Activated naive CD4-positive, alpha-beta T cell treated with Interleukin-2 at 50 U/mL for 16 hours (primary cell): ENCODE measurements at places on chromosomes 3 and 15.

GRCh38 chr15:39102431-39102830 is 478.4 kb upstream of the THBS1 start:
- no peak for DNase-seq

- no peak for DNase-seq
These were observed 3.2 kb upstream of the ANXA2 start for GRCh38 chr15:60400944-60401343.

DNA sequence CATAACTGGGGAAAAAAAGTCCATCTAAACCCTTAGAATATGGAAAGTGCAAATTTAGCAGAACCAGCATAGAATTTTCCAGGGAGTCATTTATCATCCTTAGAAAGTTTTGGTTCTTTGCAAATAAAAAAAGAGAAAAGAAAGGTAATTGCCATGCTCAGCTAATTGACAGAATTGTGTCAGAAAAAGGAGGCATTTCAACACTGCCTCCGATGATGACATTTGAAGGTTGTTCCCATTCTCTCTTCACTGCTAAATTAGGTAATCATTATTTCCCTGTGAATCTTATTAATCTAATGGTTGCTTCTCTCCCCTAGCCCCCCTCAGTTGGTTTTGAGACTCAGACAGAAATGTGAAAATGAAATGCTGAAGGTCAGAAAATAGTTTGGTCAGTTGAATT is 139.2 kb downstream of the PDCD6IP start:
- no peak for DNase-seq

- no peak for DNase-seq
These were observed 77.6 kb upstream of the SNRPN start for GRCh38 chr15:24877174-24877573.

- DNase-seq, result no peak
These were observed 39.4 kb upstream of the TBL1XR1 start for GRCh38 chr3:177236704-177237103.

DNA sequence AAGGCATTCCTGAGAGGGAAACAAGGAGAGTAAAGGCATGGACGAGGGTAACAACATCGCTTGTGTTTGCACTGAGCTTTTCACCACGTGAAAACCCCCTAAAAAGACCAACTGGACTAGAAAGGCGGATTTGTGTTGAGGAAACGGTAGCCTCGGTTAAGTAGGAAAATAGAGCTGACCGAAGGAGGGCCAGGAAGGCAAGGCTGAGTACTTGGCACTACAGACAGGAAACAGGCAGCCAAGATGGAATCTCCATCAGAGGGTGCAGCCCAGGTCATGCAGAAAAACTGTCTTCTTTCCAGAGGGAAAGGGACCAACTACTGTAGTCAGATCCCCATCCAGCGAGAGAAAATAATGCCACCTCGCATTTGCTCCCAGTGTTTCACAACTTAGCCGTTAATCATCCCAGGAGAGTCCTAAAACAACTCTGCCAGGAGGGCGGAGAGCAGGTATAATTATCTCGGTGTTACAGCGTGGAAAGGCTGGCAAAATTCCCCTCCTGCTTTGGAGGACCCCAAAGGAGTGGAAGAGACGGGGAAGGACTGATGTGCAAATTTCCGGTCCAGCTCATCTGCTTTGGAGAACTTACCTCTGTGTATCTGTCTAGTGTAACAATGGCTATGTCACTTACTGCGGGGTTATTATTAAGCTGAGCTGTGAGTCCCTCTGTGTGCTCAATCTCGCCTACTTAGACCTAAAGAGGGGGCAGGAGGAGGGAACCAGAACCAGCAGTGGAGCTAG is 77.2 kb downstream of the MYO1E start:
- no peak for DNase-seq

DNA sequence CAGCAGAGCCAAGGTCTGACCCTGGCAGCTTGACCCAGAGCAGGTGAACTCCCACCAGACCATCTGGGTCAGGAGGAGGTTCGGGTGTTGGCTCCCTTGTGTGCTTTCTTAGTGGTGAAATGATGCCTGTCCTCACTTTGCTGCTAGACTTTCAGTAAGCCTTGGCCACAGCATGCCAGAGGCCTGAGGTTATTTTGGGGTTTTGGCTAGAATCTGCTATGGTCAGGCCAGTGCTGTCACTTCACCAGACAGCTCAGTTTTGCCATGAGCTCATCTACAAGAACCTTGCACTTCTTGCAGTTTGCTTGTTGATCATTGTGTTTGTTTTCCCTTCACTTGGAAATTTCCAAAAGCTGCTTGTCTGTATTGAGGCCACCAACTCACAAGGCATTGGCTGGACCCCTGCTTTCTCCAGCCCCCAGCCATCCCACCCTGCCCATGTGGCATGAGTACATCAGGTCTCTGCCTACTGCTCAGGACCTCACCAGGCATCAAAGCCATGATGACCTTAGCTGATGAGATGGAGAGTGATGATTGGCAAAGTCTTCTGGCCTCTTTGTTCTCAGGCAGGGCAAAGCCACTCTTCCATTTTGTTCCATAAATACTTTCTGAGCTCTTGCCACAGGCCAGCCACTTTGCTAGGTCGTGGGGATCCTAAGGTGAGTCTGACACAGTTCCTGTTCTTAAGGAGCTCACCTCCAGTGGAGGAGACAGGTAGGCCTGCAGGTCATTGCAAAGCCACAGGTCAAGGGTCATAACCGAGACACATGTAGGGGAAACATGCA is 122.6 kb downstream of the ARNT2 start:
- no peak for DNase-seq

GRCh38 chr3:5650303-5650702 is 462.8 kb downstream of the EDEM1 start:
- DNase-seq, result no peak

DNA sequence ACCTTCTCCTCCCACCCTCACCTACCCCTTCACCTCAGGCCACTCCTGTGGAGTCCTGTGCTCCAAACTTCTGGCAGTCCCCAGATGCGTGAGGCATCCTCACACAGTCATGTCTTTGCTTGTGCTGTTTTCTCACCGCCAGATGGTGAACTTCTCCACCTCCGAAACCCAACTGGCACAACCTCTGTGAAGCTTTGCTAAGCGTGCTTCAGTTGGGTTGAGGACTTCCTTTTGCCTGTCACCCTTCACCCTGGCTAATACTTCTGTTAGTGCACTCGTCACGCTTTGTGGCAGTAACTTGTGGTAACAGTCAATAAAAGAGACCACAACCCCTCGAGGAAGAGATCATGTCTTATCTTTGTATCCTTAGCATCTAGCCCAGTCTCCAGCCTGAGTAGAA is 42.0 kb upstream of the SKOR1 start:
- peak; percentile 29 for DNase-seq

- no peak for DNase-seq
These were observed 13.7 kb upstream of the COL8A1 start for GRCh38 chr3:99624496-99625236.

DNA sequence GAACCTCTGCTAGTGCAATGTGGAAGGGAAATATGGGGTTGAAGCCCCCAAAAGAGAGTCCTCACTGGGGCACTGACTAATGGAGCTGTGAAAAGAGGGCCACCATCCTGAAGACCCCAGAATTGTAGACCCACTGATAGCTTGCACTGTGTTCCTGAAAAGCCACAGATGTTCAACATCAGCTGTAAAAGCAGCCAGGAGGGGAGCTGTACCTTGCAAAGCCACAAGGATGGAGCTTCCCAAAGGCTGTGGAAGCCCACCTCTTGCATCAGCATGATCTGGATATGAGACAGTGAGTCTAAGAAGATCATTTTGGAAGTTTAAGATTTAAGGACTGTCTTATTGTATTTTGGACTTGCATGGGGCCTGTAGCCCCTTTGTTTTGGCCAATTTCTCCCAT is 125.8 kb upstream of the TGFBR2 start:
- no peak for DNase-seq

DNA sequence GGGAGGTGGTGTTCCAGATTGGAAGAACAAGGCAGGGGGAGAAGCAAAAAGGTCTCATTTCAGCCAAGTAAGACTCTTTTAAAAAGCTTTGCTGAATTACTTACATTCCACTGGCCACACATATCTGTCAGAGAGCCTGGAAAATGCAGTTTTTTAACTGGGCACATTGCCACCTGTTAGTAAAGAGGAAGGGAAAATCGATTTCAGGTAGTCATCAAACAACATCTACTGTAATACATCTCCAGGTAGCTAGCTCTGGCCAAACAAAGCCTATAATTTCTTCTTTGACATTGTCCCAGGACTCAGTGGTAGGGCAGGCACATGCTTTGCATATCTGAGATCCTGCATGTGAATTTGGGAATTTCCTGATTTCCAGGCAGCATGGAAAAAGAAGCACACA is 480.7 kb upstream of the SUCLG2 start:
- no peak for DNase-seq

DNA sequence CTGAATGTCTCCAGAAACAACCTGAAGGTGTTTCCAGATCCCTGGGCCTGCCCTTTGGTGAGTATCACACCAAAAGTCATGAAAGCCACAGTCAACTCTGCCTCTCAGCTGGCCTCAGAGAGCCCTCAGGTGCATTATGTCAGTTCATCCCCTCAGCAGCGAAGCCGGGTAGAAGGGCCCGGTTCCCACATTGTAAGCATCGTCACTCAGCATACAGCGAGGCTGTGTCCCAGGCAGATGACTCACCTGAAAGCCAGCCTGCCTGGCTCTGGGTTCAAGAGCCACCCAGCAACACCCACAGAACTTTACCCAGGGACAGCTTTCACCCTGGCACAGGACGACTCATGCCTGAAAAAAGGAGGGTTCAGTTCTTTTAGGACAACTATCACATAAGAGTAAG is 91.6 kb downstream of the LRRK1 start:
- no peak for DNase-seq

DNA sequence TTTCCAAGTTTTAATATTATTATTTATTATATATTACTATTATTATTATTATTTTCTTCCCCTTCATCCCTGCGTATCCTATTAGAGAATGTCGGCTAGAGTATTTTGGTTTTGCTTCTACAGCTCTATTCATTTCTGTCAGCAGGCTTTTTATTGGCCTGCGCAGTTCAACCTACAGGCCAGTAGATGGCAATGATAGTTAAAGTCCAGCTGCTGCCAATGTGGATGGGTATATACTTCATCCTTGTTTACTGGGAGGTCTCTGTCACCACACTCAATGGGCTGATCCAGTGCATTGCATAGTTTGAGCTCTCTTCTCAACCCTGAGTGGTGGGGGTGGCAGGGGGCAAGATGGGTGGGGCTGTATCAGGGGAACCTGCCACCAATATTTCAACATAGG is 799.8 kb downstream of the NSUN3 start:
- DNase-seq, result no peak

GRCh38 chr3:129793942-129794310 is 99.6 kb downstream of the TMCC1 start:
- DNase-seq, result no peak

DNA sequence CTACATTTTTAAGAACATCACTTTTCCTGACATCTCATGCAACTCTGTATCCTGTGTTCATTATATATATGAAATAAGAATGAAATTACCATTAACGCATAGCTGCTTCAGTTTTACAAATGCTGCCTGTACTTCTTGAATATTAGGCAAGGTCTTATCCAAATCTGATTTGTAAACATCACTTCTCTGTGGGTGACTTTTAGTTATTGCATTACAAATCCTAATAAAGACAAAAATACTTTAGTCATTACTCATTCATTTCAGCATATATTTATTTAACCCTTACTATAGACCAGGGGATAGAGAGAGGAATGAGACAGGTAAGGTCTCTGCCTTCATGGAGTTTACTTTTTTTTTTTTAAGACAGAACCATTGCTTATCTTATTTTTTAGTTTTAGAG is 36.8 kb downstream of the MTMR10 start:
- DNase-seq, result no peak

DNA sequence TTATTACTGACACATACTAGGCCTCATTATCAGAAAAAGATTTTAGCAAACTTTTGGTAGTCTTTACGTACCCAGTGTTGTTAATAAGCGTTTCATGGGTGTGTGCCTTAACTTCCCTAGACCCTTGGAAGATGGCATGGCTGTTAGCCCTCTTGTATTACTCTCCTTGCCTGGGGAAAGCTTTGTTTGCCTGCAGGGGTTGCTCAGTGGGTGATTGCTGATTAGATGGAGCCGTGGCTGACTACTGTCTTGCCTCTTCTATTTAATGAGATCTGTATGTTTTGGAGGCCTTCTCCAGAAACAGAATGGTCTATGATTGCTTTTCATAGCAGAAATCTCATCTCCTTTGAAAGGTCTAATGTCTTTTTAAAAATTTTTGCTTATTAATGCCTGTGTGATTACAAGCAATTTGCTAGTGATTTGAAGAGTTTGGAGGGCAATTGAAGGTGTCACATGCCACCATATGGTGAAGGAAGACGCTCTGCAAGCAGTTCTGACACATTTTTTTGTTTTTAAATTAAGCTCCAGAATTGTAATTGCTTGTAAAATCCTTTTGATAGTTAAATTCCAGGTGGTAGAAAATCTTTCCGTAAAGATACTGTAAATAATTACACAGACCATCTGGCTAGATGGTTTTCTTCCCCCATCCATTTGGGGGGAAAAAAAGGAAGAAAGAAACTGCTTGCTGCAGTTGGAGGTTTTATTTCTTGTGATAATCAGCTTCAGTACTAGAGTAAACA is 11.4 kb upstream of the C3orf20 start:
- no peak for DNase-seq

DNA sequence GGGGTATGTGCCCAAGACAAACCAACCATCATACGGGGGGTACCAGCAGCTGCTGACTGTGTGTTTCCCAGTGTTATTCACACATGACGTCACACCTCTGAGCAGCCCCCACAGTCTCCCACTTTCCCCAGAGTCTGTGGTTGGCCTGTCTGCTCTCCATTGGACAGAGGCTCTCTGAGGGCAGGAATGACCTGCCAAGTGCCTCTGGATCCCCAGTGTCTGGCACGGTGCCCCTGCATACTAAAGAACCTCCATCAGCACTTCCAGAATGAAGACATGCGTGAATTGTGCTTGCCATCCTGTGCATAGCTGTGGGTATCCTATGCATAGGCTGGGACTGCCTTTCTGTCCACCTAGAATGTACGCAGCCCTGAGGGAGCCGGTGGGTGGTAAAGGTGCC is 3.5 kb upstream of the CCDC9B start:
- DNase-seq, result no peak

DNA sequence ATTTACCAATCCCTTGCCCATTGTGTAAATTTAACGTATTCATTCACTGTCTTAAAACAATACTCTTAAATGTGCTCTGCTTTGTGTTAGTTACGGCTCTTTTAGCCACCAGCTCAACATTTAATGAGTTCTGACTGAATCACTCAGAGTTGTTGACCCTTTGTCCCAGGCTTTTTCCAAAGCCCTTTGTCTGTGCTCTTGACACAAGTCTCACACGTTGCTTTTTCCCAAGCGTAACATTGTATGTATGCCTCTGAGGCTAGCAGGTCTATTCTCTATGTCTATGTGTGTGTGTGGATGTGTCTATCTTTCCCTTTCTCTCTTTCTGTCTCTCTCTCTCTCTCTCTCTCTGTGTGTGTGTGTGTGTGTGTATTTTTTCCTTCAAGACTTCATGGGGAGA is 435.4 kb upstream of the GOLIM4 start:
- DNase-seq, result no peak

DNA sequence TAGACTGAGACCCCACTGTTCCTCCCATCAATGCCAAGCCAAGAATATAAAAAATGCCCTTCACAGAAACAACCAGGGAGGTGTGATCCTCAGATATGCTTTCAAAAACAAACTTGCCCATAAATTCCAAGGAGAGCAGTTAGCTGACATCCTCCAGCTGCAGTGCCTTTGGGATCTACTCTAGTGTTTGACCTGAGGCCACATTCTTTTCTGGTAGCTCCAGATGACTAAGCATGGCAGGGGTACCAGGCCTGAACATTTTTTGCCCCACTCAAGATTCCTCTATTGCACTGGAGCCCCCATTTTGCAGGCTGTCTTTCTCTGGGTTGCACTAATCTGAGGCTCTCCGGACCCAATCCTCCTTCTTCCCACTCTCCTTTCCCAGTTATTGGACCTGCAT is 27.9 kb upstream of the ACP3 start:
- DNase-seq, result no peak
